ENCODE measurements at places on chromosomes 4 and X.

GRCh38 chr4:128379860-128380259, 92.2 kb upstream of the PGRMC2 start:
- DNase-seq, result no peak

- DNase-seq, result no peak
Measured at GRCh38 chr4:8850074-8850829, 21.4 kb downstream of the HMX1 start.

DNA sequence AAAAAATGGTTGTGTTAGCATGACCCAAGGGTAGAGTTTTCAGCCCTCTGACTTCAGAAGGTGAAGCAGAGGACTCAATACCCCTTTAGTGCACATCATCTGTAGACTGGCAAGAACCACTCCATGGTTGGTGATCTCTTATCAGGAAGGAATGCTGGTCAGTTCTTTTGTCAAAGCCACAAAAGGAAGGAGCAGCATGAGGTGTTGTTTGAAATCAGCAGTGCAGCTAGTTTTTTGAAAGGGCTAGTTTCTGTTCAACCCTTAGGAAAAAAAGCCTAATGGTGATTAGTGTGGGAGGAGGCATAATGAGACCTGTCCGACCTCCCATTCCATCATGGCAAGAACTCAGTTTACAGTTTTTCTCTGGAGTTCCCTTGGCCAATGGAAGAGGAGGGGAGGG, 362.0 kb upstream of the CT83 start:
- no peak for DNase-seq

DNA sequence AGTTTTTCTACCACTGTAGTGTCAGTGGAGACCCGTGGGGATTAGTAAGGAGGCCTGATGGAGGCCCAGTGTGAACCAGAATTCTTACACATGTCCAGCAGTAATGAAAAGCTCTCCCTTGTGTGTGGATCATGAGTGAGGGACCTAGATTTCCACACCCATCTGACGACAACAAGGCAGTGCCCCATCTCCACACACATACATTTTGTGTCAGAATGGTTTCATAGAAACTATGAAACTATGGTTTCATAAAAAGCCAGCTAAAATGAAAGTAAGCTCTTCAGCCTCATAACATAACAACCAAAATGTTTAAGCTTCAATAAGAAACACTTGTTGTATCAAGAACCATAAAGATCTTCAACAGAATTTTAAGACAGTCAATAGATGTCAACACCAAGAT, 884.5 kb upstream of the ADGRL3 start:
- DNase-seq, result no peak

DNA sequence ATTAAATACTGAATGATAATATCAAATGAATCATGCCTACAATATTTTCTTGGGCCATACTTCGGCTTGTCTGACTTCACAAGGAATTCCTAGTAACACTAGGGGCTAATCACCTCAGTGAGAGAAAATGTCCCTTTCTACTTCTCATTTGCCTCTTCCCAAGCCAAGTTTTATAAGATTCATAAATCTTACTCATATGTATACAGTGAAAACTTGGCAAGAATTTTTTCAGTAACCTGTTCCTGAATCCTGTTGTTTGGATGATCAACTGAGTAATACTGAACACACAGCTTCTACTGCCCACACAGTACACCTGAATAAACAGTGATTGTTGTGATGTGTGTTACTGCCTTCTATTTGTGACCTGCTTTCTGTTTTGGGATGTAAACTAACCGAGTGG, 16.5 kb downstream of the TMPRSS11E start:
- no peak for DNase-seq

- no peak for DNase-seq
Measured at GRCh38 chrX:74119016-74119910, 184.7 kb upstream of the ZCCHC13 start.

Data from activated T-cell treated with anti-CD3 and anti-CD28 coated beads, Interleukin-2, amount 50 U/mL, for 24 hours (primary cell).